ENCODE measurements at places on chromosomes 11 and 22.

GRCh38 chr11:26350002-26350401 lies 18.1 kb downstream of the ANO3 start:
- DNase-seq, result no peak

DNA sequence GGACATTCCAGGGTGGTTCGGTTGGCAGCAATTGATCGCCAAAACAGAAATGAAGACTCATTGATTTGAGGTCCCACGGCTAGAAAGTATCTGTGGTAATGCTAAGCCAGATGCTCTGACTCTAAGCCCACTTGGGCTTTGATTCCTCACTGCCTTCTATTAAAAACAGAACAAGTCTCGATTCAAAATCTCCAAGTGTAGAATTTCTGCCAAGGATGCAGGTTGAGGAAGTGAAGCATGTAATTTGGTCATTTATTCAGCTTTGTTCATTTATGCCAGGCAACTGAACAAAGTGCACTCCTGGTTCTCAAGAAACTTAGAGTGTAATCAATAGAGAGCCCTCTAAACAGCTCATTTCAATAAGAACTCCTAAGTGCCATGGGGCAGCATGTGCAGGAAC lies 2.3 kb upstream of the CEP295 start:
- no peak for DNase-seq

- no peak for DNase-seq
Measured at GRCh38 chr22:30460147-30460546, 11.7 kb downstream of the SEC14L3 start.

DNA sequence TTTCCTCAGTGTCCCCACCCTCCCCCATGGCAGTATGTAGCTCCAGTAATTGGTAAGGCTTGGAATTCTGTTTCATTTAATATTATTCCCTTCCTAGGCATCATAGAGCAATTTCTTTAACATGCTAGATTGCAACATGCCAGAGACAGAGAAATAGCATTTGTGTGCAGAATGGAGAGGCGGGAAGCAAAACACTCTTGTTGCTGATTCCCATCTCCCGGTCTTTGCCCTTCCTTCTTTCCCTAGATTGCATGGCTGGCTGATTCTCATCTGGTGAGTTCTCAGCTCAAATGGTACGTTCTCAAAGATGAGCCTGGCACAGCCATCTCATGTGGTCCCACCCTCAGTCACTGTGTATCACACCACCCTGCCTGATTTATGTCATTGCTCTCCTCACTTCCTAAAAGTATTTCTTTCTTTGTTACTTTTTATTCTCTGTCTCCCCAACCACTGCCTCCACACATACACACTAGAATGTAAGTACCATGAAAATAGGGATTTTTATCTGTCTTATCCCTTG lies 66.9 kb downstream of the ARFGAP2 start:
- DNase-seq, result no peak

DNA sequence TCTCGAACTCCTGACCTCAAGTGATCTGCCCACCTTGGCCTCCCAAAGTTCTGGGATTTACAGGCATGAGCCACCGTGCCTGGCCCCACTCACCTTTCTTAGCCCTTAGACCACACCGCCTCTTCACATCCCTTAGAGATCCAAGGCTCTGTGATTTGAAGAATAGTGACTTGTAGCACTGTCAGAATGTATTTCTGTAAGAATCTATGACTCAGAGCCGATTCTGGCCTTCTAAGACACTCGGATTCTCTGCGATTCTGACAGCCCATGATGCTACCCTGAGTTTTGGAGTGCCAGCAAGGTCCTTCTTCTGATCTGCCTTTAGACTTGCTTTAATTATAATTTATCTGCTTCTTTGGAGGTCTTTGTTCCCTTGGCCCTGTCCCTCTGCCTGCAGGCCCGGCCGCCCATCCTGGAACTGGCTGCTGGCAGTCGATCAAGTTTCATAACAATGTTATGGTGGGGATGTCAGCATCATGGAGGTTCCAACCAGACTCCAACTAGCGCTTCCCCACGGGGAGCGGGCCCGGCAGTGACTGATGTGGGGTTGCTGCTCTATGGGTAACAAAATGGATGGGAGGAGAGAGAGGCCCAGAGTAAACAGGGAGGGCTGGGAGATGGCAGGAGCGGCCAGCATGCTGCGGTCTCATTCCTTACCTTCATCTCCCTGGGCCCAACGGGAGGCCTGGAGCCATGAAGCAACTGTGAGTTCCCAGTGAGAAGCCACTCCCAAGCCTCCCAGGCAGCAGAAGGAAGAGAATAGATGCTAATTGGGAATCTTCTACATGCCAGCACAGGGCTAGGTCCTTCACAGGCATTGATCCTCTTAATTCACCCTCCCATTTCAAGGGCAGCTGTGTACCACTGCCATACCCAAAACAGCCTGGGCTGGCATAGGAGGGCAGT lies 55.7 kb upstream of the RASD2 start:
- no peak for DNase-seq

DNA sequence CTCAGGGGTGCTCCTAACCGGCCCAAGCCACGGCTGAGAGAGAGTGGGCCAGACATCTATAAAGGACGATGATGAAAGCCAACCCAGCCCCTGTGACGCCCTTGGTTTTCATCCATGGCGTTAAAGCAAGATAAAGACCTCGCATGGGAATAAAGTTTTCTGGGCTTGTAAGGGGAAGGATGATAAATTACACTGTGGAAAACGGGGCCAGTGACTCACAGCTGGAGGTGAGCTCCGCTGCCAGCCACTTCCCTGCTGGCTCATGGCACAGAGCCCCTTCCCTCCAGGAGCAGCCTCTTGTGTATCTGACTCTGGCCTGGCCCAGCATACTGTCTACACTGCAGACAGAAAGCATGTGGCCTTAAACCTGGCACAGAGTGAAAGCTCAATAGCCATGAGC lies 503.2 kb upstream of the B3GAT1 start:
- no peak for DNase-seq

- no peak for DNase-seq
Measured at GRCh38 chr22:23686416-23687024, 4.3 kb upstream of the RGL4 start.

GRCh38 chr11:88188932-88189253 lies 13.7 kb upstream of the RAB38 start:
- no peak for DNase-seq

Data from NCI-H187 treated with DMSO at 0.1 percent for 48 hours (cell line).